ENCODE measurements at places on chromosomes 2 and 18.

DNA sequence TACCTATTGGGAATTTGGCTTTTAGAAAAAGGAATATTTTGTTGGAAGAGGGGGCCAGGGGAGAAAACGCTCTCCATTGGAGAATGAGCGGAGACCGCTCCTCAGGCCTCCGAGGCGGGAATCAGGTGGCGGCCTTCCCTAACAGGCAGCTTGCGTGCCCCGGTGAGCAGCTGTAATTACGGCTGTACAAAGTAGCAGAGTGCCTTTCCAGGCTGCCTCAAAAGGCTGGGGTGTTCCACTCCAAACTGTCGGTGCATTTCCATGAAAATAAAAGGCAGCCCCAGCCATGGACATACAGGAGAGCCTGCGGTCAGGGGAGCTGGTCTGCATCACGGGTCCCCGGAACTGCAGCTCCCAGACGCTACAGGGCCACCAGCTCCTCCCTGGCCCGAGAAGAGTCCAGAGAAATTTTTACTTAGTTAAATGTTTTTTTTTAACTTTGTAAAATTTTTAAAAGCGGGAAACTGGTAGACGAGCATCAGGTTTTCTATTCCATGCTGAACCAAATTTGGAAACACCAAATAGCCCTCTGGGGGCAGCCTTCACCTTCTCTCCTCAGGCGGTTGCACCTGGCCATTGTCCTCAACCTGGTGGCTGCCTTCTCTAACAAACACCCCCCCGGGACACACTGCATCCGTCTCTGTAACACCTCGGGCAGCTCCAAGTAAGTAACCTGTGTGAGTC is 209.3 kb upstream of the SALL3 start:
- DNase-seq, result no peak

- DNase-seq, result no peak
Measured at GRCh38 chr18:79699653-79700052, 20.1 kb downstream of the CTDP1 start.

GRCh38 chr2:15636972-15637785 is 45.5 kb downstream of the DDX1 start:
- peak; percentile 88 for DNase-seq

DNA sequence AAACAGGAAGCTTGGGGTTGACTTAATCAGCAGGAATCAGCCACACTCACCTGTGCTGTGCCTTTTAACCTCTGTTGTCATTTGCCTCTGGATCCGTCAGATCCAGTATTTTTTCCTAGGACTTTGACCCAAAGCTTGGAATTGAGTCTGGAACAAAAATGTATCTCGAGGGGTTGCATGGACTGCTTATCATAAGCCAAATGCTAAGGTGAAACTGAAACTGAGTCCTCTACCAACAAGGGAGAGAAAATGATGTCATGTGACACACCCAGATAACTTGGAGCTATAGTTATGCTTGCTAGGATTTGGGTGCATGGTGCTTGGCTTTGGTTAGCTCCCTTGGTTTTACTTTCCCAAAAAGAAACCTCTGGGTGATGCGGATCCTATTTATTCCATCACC is 2158.6 kb upstream of the PIK3C3 start:
- DNase-seq, result no peak

DNA sequence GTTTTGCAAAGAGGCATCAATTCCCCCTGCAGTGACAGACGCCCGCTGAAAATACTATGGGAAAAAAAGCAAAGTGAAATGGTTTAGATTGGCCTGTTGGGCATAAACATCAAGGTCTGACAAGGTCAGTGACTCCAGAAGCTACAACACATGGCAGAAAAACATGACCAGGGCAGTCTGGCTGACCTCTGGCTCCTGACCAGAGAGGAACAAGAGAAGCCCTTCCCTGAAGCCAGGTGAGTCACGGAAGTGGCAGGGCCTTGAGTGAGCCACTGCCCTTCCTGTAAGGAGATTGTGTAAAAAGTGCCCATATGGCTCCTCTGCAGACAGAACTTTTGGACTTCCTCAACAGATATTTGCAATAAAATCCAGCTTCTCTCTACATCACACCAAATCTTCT is 72.0 kb downstream of the DNER start:
- no peak for DNase-seq

DNA sequence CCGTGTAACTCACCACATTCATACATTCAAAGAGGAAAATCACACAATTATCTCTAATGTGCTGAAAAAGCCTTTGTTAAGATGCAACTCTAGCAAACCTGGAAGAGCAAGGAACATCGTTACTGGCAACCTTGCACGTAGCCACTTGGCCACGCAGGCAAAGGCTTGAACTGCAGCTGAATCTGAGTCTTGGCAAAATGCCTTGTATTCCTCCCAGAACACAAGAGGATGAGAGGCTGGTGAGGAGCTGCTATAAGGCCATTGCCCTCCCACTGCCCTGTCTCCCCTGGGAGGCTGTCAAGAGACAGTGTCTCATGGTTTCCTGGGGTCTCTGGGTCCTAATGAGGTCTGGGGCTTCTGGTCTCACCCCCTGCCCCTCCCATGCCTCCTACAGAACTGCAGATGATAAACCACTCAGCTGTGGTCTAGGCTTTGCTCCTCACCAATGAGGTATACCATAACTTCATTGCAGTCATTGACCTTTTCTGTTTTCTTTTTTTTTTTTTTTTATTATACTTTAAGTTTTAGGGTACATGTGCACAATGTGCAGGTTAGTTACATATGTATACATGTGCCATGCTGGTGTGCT is 141.4 kb downstream of the SPP2 start:
- DNase-seq, result peak; percentile 15

DNA sequence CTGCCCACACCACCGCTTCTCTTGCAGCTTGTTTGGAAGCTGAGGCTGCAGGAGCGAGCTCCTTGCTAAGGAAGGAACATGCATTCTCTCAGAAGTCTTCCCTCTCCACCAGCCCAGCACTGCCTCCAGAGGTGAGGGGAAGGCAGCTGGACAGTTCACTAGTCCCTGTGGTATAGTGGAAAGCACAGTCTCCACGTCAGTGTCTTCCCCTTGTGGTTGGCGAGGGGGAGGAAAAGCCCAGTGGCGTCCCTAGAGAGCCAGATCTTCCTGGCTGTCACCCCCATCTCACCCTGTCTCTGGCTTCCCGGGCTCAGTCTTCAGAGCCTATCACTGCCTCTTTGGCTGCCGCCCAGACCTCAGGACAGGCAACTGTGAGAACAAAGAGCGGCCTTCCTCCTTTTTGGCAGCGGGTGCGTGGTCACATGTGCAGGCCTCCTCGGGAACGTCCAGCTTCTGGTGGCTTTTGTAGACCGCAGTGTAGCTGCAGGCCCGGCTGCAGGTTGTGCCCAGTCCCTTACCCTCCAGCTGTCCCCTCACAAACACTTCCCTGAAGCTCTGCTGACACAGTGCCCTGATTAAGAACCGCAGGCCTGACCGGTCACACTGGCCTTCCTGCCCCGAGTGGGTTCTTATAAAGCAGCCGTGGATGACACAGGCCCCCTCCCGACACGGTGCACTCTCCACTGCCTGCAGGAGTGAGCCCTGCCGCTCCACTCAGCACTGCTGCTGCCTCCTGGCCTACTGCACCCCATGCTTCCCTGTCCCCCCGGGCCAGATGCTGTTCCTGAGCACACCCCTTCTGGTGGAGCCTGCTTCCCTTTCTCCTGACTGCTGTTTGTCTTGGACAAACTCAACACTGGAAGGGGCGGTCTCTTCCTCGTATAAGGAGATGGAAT is 90.9 kb downstream of the RNF144A start:
- DNase-seq, result peak; percentile 94

DNA sequence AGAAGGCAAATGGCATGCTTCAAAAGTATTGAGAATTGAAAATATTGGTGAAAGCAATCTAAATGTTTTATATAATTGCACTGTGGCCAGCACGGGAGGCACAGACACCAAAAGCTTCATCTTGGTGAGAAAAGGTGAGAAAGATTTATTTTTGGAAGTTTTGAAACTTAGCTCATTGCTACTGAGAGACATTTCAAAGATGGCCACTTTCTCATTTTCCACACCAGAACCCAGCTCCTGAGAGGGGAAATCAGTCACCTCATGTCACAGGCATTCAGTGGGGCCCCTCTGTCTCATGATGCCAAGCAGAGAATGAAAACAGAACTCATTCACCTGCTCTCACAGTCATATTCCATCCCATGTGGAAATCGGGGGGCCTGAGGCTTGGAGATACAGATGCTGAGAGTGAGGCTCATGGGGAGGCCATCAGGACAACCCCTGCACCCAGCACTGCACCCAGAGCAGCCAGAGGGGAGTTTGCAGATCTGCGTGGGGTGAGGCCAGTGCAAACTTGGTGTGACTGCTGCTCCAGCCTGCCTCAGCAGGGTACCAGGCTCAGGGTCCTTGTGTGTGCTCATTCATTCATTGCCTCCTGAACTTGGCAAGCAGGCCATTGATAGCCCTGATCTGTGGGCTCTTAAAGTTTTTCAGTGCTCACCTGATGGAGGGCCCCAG is 31.4 kb downstream of the IL18R1 start:
- DNase-seq, result no peak

DNA sequence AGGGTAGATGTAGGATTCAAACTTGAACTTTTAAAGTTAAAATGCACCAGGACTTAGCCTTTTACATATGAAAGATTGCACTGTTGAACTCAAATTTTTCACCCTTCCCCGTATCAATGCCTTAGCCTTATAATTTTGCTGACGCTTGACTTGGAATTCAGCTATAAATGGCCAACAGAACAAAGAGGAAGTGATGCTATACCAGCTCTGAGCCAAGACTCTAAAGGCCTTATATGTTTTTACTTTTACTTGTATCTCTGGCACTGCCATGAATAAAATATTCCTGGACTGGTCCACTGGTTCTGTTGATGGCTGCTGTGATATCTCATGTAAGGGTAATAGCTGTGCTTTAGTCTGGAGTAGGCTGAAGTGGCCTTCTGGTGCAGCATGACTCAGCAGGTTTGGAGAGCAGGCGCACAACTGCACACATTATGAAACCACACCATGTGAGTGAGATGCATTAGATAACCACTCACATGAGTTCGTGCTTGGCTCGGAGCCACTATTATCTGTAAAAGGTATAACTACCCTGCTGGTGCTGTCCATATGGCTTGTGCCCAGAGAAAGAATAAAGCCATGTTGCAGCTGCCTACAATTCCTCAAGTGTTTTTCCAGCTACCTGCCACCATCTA is 8.4 kb upstream of the IER3IP1 start:
- DNase-seq, result no peak

- no peak for DNase-seq
Measured at GRCh38 chr2:159179696-159180095, 106.8 kb downstream of the WDSUB1 start.

DNA sequence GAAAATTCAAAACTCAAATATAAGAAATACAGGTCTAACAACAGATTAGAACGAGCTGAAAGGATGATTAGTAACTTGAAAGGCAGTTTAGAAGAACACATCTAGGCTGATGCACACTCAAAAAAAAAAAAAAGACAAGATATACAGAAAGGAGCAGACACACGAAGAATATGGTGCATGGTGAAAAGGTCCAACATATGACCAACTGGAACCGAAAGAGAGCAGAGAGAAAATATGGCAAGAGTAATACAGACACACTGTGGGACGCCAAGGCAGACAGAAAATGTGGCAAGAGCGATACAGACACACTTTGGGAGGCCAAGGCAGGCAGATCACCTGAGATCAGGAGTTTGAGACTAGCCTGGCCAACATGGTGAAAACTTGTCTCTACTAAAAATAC is 39.8 kb downstream of the NDUFA10 start:
- DNase-seq, result no peak

DNA sequence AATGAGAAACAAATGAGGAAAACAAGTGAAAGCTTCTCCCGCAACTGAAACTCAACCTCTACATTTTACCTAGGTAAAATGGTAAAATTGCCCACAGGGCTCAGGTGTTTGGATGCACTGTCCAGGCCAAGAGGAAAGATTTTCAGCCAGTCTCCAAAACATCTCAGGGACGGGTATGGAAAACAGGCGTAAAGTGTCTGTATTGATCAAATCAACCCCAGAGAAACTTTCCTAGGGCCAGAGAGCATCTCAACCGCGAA is 361 bp upstream of the HAT1 start:
- no peak for DNase-seq

DNA sequence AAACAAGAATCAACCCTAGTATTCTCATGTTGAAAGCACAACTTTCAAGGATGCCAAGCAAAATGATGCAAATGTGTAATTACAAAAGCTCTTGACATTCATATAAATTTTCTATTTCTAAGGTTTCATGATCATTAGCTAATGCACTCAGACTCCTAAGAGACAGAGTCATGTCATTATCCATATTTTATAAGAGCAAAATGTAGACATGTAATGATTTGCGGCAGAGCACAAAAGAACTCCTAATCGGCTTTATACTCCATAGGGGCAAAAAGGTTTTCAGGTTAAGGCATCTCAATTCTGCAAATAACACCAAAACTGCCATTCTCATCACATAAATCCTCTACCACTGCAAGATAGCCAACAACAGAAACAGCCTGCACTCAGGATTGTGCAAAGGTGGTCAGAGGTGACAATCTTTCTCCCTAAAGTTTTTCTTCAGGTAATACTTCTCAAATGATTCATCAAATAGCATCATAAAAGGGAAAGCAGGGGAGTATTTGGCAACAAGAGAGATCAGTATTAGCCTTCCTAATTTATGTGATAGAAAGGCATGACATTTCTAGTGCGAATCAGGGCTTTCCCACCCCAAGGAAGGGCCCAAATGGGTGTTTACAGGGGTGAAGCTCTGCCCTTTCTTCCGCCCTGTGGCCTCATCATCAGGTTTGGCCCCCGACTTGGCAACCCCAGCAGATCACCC is 64.7 kb downstream of the STK39 start:
- DNase-seq, result no peak

GRCh38 chr18:36697905-36698304 is 130.9 kb downstream of the TPGS2 start:
- DNase-seq, result no peak

GRCh38 chr2:144937910-144938709 is 418.2 kb upstream of the ZEB2 start:
- DNase-seq, result no peak

GRCh38 chr2:229980431-229981184 is 58.3 kb downstream of the FBXO36 start:
- DNase-seq, result peak; percentile 70

DNA sequence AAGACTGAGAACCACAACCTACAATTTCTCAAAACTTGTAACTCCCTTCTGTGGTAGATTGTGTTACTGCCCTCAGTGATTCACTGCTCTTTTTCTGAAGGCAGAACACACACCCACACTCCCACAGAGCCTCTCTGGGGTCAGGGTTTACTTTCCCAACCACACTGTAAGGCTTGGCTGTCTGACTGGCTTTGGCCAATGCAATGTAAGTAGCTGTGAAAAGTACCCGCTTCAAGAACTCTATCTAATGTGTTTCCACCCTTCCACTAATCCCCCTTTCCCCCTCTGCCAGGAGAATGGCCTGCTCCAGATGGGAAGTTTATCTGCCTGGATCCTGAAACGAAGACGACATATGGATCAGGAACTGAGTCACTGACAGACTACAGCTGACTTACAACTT is 222.7 kb downstream of the CDH2 start:
- no peak for DNase-seq

GRCh38 chr2:195471163-195471562 is 185.9 kb upstream of the SLC39A10 start:
- DNase-seq, result no peak

GRCh38 chr18:7000484-7001096 is 117.0 kb downstream of the LAMA1 start:
- DNase-seq, result peak; percentile 46
